Right cardiac atrium (tissue), 5 donors: ENCODE measurements at places on chromosomes 4 and X. TPM values are rescaled to one million over a fixed set of nuclear protein-coding genes. Genes with fewer than 3 reads are reported as not detected.
A peak's percentile ranks its signal among the peaks of the same experiment; 100 is the strongest.

DNA sequence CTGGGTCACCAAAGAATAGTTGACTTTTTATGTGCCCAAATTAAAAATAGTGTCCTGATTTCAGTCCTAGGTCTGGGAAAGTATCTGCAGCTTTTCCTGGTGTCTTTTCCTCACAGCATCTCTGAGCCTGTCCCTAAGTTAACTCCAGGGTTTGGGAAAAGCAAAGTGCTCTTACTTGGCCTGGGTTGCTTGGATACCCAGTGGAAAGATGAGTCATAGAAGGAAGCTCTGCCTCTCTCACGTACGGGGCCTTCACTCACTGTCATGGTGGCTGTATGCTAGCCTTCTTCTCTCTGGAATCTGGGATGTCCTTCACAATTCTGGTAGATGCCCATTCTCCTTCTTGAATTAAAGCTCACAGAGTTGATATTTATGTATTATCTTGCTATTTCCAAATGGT, 607.3 kb downstream of the ANKRD50 start:
- no peak for DNase-seq

GRCh38 chrX:2732076-2732475, 19.8 kb upstream of the XG start:
- DNase-seq, result no peak

GRCh38 chr4:73936969-73937368, 44.9 kb downstream of the PF4 start:
- no peak for DNase-seq

DNA sequence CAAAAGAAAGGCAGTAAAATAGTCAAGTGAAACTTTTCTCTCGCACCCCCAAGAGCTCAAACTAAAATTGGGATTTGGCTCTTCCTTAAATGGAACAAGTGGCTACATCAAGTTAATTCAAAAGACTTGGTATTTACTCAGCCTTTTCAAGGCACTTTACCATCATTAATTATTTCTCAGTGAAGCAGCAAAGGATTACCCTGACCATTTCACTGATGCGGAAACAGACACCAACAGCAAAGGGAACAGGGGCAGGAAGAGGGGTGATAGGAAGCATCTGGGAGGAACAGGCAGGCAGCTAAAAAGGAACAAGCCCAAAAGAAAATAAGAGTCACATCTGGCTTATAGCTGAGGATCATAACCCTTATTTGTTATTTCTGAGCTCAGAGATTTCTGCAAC, 2.7 kb downstream of the SCML2 start:
- no peak for DNase-seq

DNA sequence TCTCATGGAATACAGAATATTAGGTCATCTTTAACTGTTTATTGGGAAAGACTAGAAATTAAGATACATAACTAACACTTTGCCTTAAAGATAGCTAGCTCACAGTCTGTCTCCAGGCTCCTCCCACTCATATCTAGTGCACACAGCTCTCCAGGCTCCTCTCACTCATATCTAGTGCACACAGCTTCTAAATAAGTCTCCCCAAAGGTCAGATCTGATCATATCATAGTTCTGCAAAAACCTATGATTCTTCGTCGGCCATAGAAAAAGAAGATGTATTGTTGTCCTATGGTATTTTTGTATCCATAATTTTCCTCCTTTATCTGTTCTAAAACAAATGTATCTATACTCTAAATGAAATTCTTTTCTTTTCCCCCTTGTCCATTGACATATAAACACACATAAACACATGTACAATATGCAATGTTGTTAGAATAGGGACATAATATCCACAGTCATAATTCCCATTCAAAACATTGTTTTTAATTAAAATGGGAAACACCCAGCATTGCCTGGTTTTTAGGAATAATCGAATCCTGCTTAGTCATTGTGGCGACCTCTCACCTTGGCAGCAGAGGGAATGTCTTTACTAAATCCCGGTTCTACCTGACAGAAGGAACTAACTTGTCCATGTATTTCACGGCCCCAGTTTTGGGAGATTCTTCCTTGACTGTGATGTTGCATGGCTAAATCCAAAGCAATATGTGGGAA, 1282.0 kb downstream of the PCDH7 start:
- no peak for DNase-seq

- peak; percentile 53 for DNase-seq
These were observed 168.1 kb upstream of the SLC7A11 start for GRCh38 chr4:138410266-138410665.

GRCh38 chrX:107599450-107599861, 28.9 kb upstream of the PRPS1 start:
- no peak for DNase-seq

DNA sequence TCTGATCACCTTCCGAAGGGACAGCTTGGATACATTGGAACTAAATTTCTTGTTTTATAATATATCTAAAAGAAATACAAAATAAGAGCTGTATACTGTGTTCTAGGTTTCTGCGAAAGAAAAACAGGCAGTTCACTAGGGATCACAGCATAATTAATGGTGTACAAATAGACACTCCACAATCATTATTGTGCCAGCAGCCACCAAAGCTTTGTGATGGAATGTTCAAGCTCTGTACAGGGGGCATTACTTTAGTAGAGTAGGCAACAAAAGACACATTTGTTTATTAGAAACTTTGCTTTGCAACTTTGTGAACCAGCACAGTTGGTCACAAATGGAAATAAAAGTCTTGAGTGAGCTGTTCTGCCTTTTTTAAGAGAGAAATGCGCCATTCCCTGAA, 49.3 kb downstream of the SGMS2 start:
- no peak for DNase-seq

GRCh38 chrX:85941275-85941674, 106.1 kb downstream of the CHM start:
- DNase-seq, result no peak

- DNase-seq, result no peak
These were observed 1.2 kb downstream of the ATP6AP1 start for GRCh38 chrX:154429711-154430110.

DNA sequence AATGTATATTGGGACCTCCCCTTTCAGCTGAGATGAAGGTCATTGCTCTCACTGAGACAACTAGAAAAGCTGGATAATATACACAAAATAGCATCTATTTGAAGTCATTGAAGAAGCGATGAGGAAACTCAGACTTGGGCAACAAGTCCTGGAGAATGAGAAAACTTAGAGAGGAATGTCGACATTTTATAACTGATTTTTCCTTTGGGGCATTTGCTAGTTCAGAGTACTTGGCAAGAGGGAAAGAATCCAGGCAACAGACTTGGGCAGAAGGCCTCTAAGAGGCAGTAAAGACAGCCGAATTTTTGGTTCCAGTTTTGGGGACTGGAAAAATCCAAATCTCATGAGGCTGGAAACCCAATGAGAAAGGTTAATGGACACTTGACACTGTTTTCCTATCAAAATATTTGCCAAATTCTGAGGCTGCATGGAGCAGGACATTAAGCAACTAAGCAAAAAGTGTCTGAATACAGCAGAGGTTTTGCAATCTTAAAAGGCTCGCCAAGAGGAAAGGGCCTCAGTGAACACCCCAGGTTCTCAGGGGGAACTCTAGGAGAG, 21.0 kb upstream of the ANXA5 start:
- DNase-seq, result no peak

DNA sequence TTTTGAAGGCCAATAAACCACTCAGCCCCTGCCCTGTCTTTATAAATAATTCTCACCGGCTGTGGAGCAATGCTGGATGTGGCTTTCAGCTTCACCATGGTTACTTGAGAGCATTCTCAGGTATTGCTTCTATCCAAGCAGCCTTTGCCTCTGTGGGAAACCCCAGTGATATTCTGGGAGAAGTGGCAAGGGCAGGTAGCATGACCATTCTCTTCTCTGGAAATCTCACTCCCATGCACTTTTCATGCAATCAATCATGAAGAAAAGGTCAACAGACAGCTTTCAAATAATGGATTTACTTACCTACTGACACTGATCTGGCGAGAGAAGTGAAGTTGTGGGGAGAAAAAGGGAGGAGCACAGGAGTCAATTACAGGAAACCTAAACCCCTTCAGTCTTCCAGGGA, 49.5 kb downstream of the UNC5C start:
- no peak for DNase-seq

DNA sequence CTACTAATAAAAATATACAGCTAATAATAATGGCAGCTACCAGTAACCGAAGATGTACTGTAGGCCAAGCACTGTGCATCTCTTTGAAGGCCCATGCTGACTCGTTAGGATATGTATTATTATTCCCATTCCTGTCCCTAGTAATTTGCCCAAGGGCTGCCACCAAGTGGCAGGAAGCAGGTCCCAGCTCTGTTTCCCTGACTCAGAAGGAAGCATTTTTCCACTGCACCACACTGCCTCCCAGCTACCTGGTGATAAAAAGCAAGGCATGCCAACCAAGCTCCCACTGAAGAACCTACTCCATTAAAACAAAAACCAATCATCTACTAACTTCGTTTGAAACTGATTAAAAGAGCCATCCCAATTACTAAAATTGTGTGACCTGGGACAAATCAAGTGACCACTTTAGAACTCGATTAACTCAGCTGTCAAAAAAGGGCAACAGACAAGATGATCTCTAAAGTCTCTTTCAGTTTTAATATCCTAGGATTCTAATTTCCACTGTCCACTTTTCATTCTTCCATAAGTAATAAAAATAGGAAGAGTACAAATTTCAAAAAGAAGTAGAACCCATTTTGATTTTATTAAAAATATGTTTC, 24.3 kb upstream of the PGM2 start:
- no peak for DNase-seq

DNA sequence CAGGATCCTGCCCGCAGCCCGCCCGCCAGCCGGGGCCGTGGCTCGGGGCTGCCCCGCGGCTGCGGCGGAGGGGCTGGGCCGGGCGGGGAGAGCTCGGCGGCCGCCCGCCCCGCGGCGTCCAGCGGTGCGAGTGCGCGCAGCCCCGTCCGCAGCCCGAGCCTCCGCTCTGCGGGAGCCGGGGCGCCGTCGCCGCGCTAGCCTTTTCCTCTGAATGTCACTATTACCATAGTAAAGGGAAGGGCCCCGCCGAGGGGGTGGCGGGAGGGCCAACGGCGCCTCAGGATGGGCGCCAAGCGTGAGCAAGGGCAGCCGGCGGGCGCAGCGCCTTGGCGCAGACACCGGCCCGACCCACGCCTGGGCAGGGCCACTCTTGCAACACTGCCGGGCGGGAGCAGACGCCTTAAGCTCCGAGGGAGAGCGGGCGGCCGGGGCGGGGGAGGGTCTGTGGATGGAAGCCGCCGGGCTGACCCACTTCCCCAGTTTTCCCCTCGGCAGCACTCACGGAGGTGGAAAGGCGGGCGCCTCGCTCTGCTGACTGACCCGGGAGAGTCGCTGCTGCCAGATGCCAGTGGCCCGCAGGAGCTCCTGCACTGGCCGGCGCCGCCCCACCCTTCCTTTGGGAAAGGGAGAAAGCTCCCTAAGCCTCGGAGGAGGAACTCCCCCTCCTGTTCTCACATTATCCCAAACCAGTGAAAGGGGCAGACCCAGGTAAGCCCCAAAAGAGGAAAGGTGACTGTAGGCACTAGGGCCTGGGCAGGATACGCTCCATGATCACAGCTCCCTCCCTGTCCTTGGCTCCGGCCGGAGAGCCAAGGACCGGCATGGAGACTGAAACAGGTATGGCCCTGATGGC, 329.4 kb downstream of the HNRNPD start:
- peak; percentile 86 for DNase-seq

DNA sequence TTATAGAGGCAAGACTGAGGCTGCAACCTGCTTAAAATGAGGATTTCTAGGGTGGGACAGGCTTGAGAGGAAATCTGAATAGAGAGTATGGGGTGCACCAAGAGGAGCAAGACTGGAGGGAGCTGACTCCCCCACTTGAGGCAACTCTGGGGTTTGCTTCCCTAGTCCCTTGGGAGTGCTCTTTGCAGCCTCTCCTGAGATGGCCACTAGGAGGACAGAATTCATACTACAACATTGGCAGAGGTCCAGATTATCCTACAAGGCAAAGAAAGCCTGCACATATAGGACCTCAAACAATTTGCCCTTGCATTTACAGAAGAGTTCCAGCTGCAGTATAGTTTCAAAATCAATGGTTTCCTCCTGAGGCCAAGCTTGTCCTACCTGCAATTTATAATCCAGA, 830.9 kb downstream of the TECRL start:
- DNase-seq, result no peak

Gene EMD
- 59.4 TPM for total RNA-seq

Gene MAP7D2
- 0.29 TPM for total RNA-seq

DNA sequence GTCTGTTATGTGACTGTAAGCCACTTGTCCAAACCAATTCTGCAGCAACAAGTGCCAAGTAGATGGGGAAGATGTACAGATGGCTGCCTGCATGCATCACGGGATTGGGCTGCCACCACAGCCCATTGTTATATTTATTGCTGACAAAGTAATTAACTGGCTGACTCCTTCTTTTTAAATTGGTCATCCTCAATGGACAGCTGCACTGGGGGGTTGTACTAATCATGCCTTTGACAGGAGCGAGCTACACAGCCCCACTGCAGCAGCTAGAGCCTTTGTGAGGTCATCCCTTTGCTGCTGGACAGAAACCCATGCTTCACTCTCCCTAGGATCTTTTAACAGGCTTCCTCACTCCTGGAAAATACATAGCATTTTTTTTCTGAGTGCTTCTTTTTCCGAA, 146.7 kb upstream of the CXXC4 start:
- no peak for DNase-seq

DNA sequence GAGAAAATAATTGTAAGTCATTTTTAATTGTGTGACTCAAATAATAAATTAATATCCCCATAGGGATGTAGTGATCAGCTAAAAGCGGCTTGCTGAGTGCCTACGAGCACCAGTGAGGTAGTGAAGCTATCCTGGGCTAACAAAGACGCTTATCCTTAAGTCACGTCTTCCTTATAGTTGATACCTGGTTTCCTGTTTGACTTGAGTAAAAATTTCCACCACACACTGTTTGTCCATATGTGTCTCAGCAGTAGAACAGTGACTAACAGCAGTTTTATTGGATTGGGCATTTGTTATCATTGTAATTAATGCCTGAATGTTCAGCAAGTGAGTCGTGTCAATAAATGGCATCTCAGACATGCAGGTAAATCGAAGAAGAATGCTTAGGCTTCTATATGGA, 241.1 kb downstream of the GRXCR1 start:
- DNase-seq, result no peak

DNA sequence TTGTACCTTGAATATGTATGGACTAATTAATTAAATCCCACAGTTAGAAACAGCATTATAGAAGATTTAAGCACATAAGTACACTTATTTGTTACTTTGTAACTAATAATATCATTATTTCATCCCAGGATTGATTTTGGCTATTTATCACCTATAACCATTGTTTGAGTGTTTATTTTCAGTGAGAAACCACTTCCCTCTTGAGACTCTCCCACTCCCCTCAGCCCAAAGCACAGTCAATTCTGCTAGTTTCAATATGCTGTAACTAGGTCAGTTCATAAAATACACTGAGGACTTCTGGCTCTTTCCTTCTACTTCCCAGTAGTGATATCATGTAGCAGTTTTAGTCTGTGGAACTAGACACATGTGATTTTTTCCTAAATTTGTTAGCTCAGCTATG, 16.3 kb downstream of the OFD1 start:
- DNase-seq, result no peak

Gene IL2RG
- total RNA-seq, result 4.1 TPM
